ENCODE measurements at places on chromosomes 5 and 9.

- DNase-seq = no peak
Observed at GRCh38 chr5:156896546-156896945, 46.5 kb downstream of the PPP1R2B start.

- no peak for DNase-seq
Observed at GRCh38 chr5:101482931-101483330, 579.8 kb upstream of the ST8SIA4 start.

DNA sequence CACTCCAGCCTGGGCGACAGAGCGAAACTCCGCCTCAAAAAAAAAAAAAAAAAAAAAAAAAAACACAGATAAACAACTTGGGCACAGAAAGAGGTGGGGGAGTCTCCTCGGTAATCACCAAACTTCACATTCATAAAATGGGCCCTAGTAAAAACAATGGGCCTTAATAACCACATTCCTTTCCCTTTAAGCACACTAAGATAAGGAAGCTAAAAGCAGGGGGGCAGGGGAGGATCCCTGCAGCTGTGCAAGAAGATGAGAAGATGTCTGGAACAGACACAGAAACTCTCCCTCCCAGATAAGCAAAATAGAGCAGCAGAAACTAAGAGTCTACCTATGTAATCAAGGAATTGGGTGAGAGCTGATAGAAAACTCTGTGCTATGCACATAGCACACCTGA, 111.2 kb upstream of the FAM174A start:
- no peak for DNase-seq

DNA sequence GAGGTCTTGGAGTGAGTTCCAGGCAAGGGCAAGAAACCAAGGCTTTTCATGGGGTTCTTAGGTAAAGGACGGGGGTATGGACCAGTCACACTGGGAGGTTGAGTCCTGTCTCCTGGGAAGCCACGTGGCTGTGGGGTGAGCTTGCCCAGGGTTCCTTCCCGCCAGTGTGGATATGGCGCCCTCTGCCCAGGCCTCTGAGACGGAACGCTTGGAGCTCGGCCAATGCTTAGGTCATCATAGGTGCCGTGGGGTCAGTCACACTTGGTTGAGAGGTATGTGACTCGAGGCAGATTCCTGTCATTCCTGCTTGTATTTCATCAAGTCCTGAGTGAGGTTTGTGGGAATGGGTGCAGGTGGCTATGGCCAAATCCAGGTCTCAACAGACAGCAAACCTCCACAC, 46.2 kb downstream of the TENT4A start:
- DNase-seq = no peak

DNA sequence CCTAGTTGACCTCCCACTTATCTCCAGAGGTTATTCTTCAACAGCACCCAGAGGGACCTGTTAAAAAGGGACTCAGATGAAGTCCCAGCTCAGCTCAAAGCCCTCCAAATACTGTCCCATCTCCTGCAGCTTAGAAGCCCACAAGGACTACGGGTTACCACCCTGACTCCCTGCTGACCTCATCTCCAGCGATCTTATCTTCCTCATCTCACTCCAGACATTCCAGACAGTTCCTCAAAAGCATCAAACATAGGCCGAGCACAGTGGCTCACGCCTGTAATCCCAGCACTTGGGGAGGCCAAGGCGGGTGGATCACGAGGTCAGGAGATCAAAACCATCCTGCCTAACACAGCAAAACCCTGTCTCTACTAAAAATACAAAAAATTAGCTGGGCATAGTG, 263.8 kb upstream of the TLE4 start:
- DNase-seq = no peak

GRCh38 chr9:127562841-127563401, 49.2 kb upstream of the STXBP1 start:
- no peak for DNase-seq

GRCh38 chr5:61018062-61018461, 73.1 kb downstream of the NDUFAF2 start:
- no peak for DNase-seq

DNA sequence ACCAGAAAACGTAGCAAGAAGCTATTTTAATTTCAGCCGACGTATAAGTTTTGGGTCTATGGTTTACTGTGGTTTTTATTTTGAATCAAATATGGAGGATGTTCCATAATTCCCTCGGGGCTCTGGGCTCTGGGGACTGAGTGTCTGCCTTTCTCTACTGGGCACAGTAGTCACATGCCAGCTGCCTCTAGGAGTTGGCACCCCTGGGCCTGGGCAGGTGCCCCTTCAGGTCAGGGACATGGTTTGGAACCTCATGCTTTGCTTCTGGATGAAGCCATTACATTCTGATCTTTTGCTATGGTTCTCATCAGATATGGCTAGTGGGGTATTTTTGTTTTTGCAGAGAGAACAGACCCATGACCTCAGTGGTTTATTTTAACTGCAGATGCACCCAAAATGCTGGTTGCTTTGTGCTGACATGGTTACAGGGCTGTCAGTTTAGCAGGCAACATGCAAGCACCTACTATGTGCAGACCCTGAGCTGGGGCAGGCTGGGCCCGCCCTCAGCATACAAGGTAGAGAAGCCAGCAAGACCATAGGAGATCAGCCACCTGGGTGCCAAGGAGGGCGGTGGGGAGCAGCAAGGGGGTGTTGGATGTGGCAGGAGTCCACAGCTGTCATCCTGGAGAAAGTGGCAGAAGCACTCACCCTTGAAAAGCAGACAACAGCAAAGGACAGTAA, 54.5 kb upstream of the PSD2 start:
- no peak for DNase-seq

Measured in CD4-positive, CD25-positive, alpha-beta regulatory T cell (primary cell).